ENCODE measurements at places on chromosomes 16 and 17.

GRCh38 chr17:39123627-39124026, 27.8 kb downstream of the PLXDC1 start:
- no peak for DNase-seq

DNA sequence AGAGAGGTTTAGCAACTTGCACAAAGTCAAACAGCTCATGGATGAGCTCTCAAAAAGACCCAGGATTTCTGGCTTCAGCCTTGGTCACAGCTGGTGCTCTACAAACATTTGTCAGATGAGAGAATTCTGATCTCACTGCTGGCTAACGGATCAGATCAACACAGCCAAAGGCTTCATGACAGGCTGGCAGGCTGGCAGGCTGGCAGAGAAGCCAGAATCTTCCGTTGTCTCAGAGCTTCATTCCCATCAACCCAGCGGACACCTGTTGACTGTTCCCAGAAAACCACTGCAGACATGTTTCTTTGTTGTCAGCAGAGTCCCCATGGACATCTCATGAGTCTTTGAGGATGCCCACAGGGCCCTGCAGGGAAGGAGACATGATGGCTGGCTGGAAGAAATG, 303.8 kb upstream of the ASIC2 start:
- no peak for DNase-seq

DNA sequence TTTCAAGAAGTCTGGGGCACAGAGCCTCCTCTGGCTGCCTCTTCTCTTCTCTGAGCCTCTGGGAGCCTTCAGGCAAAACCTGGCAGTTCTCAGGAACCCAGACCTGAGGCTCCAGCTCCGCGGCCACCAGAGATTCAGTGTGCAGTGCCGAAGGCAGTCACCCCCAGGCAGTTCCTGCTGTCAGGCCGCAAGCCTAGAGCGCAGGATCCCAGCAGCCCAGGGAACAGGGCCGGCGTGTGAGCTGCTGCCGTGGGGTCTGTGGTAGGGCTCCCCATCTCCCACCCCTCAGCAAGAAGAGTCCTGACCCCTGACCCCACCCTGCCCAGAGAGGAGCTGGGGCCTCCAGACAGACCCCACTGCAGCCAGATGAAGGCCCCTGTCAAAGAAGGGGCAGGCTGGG, 78.2 kb downstream of the AMFR start:
- DNase-seq: no peak

DNA sequence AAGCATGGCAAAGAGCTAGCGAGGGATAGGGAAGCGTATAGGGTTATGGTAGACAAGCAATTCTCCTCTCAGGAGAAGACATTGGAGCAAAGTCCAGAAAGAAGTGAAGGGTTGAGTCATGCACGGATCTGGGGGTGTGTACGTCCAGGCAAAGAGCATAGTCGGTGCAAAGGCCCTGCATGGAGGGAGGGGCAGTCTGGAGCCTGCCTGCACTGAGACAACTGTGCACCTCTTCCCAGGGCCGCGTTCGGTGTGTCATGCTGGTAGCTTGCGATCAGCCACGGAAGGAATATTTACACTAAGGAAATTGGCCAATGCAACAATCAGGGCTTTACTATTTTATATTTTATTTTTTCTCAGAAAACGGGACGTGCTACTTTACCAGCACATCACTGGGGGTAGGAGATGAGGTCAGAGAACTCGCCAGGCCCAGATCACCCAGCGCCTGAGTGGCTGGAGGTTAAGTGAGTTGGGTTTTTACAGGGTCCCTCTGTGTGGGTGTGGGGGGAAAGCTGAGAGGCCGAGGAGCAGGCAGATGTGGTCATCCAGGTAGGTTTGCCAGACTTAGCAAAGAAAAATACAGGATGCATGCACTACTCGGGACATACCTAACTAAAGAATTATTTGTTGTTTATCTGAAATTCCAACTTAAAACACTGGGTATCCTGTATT, 6.7 kb upstream of the B9D1 start:
- DNase-seq: no peak

DNA sequence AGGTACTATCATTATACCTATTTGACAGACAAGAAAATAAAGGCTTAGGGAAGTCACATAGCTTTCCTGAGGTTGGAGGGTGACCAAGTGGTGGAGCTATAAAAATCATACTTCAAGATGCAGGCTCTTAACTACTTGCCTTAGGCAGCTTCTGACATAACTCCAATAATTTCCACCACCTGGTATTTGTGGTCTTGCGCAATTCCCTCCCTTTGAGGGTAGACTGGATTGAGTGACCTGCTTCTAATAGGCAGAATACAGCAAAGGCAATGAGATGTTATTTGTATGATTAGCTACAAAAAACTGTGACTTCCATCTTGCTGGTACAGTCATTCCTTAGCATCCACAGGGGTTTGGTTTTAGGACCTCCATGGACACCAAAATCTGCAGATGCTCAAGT, 385.5 kb downstream of the TMEM114 start:
- no peak for DNase-seq

DNA sequence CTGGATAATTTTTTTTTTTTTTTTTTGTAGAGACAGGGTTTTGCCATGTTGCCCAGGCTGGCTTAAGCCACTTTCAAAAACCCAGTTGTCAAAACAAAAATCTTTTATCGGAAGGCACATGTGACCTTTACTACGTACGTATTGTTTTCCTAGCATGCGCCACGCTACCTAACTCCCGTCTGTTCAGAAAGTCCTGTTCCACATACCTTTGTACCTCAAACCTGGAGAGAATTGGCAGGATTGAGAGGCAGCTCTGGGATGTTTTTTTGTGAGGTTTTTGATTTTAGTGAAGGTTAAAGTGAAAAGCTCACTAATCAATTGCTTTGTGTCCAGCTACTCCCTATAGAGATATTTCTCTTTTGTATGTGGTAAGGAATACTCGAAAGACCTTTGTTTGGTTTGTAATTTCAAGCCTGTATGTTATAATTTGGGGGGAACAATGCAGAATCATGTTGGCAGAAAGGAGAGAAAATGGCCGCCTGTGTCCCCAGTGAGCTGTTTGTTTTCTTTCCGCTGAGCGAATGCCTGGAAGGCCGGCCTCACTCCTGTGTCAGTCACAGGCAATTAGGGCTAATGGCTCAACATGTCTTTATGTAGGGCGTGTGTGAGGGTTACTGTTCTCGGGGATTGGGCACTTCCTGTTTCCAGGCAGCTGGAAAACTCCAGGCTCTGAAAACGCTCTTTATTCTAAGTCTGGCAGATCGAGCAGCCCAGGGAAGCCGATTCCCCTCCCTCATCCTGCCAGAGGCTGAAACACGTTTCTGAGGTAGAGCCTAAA, 60.8 kb upstream of the CLEC18A start:
- no peak for DNase-seq

Measured in stimulated activated CD8-positive, alpha-beta memory T cell treated with anti-CD3 and anti-CD28 coated beads, Interleukin-7, amount 100 ng/mL, for 4 hours (primary cell).